Cardiac fibroblast (primary cell): ENCODE measurements at places on chromosomes 2 and 18.
A peak's percentile ranks its signal among the peaks of the same experiment; 100 is the strongest.

GRCh38 chr2:127763776-127764175, 47.2 kb downstream of the WDR33 start:
- DNase-seq: no peak

GRCh38 chr2:201182650-201183364, at the start of gene CASP10:
Gene CASP10 (plus strand): TSS chr2:201183141. CDS start chr2:201185778, 2,637 bp downstream.
- peak; percentile 80 for DNase-seq

DNA sequence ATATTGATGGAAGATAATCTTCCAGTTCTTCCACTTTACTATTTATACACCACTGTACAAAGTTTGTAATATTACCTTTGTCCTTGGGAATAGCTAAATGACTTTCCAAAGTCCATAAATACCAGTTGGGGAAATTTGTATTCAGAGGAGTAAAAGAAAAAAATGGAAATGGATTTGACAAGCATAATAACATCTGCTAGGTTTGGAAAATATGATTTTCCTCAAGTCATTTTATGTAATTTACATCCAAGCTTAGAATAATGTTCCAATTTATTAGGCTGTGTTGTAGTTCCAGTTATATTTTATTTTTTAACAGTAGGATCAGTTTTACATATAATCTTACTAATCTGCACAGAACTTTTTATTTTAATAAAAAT, 563.0 kb upstream of the PKDCC start:
- DNase-seq: no peak

DNA sequence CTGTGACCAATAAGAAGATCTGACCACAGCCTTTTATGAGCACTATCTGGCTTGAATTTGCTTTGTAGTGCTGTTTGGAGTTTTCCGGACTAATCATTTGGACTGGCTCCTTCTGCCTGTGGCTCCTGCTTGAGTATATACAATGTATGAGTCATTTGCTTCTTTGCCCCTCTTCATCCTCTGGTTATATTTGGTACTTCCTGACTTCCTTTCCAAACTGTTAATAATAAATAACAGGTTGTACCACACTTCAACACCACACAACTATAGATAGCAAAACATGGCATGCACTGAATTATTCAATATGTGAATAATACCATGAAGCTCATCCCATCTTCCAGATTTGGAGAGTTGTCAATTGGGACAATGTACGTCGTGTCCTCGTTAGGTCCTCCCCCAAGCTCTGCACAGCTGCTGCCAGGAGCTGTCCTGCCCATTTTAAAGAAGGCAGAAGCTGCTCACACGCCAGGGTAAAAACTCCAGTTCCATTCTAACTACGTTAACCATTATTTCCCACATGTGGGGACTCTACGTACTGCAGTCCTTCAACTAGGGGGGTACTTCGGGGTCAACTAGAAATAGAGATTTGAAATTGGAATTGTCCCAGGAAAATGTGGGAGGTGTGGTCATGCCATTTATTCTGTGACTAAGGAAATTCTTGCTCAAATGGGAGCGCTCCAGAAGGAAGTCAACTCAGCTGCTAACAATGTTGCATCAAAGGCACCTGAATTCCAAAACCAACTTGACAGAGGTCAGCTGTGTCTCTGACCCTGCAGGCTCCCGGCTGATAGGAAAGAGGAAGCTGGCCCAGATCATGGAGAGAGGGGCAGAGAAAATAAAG, 38.1 kb downstream of the ST8SIA5 start:
- DNase-seq: peak; percentile 27

GRCh38 chr2:37231241-37232130, at the start of the genes CEBPZ and NDUFAF7:
Gene CEBPZ (minus strand): TSS chr2:37231596. CDS start chr2:37231567, 29 bp downstream.
Gene NDUFAF7 (plus strand): TSS chr2:37231658. CDS start chr2:37231706, 48 bp downstream.
- peak; percentile 94 for DNase-seq

GRCh38 chr2:104412384-104412783, 441.5 kb upstream of the POU3F3 start:
- peak; percentile 3 for DNase-seq
